C1 segment of cervical spinal cord (tissue), 14 donors: ENCODE measurements at places on chromosomes 2 and 18.

GRCh38 chr2:113192459-113193100 is 18.8 kb downstream of the PSD4 start:
- DNase-seq = no peak

- no peak for DNase-seq
Measured at GRCh38 chr18:457140-457519, 43.4 kb downstream of the COLEC12 start.

GRCh38 chr2:232687382-232688160 is 9.6 kb upstream of the GIGYF2 start:
- no peak for DNase-seq

- no peak for DNase-seq
Measured at GRCh38 chr2:15920696-15921095, 19.7 kb upstream of the MYCN start.

- no peak for DNase-seq
Measured at GRCh38 chr2:102139851-102140250, 2.7 kb upstream of the IL1R1 start.

DNA sequence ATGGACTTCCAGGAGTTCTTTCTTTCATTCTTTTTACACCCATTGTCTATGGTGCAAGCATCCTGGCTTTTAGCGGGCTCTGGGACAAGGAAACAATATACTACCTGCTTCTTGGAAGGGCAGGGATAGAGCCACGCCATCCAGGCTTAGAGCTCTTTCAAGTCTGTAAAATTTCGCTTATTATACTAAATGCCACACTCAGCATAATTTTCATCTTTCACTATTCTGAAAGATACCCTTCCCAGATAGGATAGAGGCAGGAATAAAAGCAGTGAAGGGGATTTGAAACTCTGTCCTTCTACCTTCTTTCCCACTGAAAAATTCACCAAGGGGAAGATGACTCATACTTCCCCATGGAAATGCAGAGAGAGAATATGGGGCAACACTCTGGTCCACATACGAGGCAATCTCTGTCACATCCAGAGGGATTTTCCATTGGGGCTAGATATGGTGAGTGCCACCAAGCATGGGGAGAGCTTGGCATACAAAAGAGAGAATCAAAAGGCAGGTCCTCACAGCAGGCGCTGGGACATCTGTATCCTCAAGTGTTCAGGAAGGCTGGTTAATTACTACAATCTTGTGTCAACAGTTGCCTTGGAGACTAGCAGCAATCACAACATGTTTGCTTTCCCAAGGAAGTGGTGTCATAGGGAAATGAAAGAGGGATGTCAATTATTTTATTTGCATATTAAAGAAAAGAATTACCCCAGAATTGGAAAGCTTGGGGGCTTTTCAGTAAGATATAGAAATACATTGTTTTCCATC is 127.6 kb downstream of the TDRD15 start:
- DNase-seq = no peak

DNA sequence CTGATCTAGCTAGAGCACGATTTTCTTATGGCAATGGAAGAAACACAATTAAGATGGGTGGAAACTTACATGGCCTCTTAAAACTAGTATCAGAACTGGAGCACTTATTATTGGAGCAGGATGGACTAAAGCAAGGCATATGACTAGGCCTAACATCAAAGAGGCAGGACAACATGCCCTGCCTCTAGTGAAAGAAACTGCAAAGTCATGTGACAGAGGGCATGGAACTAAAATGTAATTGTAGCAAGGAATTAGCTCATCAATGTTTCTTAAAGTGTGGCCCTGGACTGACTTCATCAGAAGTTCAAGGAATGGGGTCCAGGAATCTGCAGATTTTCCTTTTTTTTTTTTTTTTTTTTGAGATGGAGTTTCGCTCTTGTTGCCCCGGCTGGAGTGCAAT is 5.3 kb upstream of the EIF2AK3 start:
- no peak for DNase-seq
